ENCODE measurements at places on chromosomes 3 and 15. TPM values are rescaled to one million over a fixed set of nuclear protein-coding genes. Genes with fewer than 3 reads are reported as not detected.

GRCh38 chr3:23481011-23481615 lies 278.0 kb downstream of the UBE2E2 start:
- no peak for DNase-seq

GRCh38 chr3:73540969-73541740 lies 83.6 kb downstream of the PDZRN3 start:
- no peak for DNase-seq

GRCh38 chr3:188316021-188316722 lies 162.2 kb downstream of the LPP start:
- no peak for DNase-seq

DNA sequence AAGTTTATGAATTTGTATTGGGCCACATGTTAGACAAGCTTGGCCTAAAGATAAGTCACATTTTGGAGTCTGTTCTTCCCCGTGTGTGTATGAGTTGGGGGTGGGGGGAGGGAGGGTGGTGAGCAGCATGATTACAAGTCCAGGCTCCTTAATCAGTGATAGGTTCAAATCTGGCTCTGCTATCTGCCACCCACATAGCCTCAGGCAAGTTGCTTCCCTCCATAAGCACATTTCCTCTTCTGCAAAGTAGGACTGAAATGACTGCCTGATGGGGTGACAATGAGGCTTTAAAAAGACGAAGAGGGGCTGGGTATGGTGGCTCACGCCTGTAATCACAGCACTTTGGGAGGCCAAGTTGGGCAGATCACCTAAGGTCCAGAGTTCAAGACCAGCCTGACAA lies 1.1 kb upstream of the SPATA12 start:
- DNase-seq = no peak

GRCh38 chr3:129007792-129008191 lies 6.7 kb downstream of the EFCC1 start:
- no peak for DNase-seq

DNA sequence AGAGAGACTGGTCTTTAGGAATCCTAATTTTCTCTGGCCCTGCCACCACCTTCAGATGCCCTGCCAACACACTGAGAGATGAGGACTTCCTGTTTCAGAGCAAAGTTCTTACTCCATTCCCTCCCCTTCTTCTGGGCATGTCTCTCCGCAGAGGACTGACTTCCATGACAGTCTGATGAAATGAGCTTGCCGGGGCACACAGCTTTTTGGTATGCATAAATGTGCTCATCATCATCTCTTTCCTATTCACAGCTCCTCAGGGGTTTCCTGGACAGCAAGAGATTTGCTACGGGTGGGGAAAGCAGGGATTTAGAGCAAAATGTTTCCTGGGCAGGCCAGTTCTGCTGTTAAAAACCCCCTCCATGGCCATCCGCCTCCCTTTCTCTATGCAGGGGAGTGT lies 27.6 kb upstream of the SEMA6D start:
- DNase-seq = no peak

CCNB2 gene
- 119 TPM for total RNA-seq

FAM174B gene
- 38.5 TPM for total RNA-seq

KLHL6 gene
- not detected for total RNA-seq
